ENCODE measurements at places on chromosomes 4 and X. TPM values are rescaled to one million over a fixed set of nuclear protein-coding genes. Genes with fewer than 3 reads are reported as not detected.
A peak's percentile ranks its signal among the peaks of the same experiment; 100 is the strongest.

Gene SSX4
- total RNA-seq = not detected

DNA sequence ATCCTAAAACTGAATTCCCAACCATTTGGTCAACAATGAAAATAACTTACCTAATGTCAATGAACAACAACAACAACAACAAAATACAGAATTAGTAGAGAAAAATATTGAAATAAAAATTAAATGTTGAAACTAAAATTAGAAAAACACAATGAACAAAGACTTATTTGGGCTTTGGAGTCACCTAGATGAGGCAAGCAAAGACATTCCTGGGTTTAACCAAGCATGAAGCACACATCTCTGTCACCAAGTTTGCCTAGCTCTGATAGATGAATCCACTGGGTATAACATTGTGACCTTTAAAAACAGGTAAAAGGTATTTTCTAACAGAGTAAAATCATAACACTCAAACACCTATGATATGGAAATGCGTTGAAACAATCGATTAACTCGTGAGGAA, 13.2 kb upstream of the SYTL5 start:
- DNase-seq = no peak

Gene IBSP
- total RNA-seq = not detected

Gene SASH3
- total RNA-seq = 2.2 TPM

DNA sequence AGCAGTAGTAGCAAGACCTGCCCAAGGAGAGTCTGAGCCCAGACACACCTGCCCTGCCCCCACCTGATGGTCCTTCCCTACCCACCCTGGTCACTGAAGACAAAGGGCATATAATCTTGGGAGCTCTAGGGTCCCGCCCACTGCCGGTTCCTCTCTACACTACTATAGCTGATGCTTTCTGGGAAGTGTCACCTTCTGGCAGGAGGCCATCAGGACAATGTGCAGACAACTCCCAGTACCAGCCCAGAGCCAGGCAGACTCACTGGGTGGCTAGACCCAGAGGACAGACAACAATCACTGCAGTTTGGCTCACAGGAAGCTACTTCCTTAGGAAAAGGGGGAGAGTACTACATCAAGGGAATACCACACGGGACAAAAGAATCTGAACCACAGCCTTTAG, 312.7 kb downstream of the SPRY1 start:
- no peak for DNase-seq

DNA sequence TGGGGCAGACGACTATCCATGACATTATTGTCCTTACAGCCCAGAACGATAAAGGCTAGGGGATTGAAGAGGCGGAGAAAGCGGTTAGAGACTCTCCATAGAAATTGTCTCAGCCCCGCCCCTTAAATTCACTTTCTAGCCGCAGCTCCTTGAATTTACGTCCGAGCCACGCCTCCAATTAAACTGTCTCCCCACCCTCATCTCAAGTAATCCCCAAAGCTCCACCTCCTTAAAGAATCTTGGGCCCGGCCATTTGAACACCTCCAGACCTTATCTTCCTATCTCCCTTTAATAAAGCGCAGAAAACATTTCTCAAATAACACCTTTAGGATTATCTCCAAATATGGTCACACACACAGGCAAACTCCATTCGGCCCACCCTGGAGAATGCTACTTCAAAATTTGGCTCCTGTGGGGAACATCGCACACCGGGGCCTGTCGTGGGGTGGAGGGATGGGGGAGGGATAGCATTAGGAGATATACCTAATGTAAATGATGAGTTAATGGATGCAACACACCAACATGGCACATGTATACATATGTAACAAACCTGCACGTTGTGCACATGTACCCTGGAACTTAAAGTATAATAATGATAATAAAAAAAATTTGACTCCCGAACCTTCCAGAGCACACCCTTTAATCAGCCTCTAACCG, 7.2 kb upstream of the MAGIX start:
- DNase-seq = no peak

GRCh38 chr4:145808021-145808650, 128.2 kb downstream of the C4orf51 start:
- no peak for DNase-seq

DNA sequence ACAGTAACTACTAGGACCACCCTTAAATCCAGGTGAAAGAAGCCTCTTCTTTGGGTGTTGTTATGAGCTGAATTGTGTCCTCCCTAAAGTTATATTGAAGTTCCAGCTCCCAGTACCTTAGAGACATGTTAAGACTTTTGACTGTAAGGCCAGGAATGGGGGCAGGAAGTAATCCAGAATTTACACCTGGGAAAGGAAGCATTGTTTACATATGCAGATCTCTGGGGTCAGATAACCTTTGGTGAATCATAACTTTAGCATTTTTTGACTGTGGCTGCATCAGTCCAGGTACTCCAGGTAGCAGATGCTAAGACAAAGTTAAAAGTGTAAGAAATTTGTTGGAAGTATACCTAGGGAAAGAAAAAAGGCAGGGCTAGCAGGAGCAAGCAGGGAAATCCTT, 104.9 kb upstream of the CENPE start:
- DNase-seq = no peak

Gene FRMD7
- not detected for total RNA-seq

DNA sequence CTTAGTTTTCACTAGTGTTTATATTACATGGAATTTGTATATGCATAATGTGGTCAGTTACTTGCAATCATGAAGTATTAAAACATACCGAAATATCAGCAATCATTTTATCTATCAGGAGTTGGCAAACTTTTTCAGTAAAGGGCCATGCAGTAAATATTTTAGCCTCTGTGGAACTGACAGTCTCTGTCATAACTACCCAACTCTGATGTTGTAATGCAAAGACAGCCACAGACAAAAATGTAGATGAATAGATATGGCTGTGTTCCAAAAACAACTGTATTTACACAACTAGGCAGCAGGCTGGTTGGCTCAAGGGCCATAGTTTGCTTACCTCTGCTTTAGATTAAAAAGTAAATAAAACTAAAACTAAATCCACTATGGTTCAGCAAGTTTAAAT, 200.2 kb downstream of the HS3ST1 start:
- no peak for DNase-seq

GRCh38 chrX:152806035-152806434, 24.5 kb downstream of the CETN2 start:
- no peak for DNase-seq

- no peak for DNase-seq
Observed at GRCh38 chrX:14920196-14920595, 47.0 kb downstream of the MOSPD2 start.

GRCh38 chr4:19417256-19417655, 834.4 kb upstream of the SLIT2 start:
- no peak for DNase-seq

GRCh38 chr4:137896221-137896737, 345.9 kb downstream of the SLC7A11 start:
- DNase-seq = no peak

Gene ERAS
- not detected for total RNA-seq

Gene CACNA1F
- 0.12 TPM for total RNA-seq

Gene RASGEF1B
- total RNA-seq = 1.9 TPM

Gene AVPR2
- total RNA-seq = 1.9 TPM

DNA sequence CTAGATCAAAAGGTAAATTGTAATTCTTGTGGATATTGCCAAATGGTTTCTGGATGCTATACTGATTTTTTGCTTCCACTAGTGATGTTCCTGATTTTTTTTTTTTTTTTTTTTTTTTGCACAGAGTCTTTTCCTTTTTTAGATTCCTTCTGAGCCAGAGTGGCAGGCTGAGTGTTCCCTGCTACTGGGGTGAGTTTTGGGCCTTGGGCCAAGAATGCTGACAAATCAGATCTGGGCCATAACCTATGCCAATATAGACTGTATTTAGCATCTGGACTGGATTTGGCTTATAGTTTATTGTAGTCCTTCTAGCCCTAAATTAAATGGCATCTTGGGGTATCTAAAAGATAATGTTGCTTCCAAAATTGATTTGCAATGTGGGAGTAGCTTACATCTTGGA, 52.8 kb downstream of the REPS2 start:
- DNase-seq = no peak

DNA sequence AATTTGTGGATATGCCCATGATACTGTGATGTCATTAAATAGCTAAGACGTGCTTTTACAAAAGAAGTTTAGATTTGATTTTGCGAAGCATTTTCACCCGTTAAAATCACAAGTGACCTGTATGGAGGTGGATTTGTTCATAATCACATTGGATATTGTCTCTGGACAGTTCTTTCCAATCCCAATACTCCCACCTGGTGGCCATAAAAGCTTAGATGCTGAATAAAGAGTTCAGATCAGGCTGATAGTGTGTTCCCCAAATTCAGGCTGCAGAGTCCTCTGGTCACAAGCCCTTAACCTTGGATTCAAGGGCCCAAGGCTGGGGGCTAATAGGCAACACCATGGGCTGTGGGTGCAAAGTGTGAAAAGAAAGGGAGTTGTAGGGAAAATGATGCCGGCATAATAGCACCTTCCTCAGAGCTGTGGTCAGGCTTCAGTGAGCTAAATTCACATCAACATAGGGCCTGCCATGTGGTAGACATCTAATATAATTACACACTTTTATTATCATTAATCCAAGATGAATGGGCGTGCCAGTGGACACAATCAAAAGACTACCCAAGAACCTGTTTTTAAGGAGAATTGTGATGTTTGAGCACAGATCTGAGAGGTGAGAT, 28.1 kb downstream of the SMIM43 start:
- DNase-seq = no peak

Gene MAGED4B
- 0.59 TPM for total RNA-seq

- DNase-seq = peak; percentile 3
Observed at GRCh38 chr4:8616831-8617230, 24.3 kb downstream of the CPZ start.

- no peak for DNase-seq
Observed at GRCh38 chr4:7960017-7960789, 20.5 kb upstream of the AFAP1 start.

DNA sequence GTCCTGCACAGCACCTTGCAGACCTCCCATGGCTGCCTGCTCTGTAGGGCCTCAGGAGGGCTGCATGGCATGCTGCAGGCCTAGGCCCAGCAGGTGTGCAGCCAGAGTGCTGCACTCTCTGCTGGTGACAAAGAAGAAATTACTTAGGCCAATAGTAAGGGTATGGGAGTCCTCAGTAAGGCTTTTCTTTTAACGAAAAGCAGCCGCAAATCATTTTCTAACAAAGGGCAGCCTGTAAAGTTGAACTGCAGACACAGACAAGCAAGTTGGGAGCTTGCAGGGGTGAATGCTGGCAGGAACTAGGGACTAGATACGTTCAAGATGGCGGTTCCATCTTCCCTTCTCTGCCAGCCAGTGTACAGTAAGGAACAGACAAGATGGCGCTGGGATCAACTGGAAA, 22.4 kb upstream of the UBA6 start:
- no peak for DNase-seq

GRCh38 chr4:170741856-170742255, 652.1 kb upstream of the AADAT start:
- DNase-seq = no peak

GRCh38 chrX:52821079-52821760, 10.1 kb downstream of the XAGE5 start:
- no peak for DNase-seq

Gene BBS12
- 1.2 TPM for total RNA-seq

DNA sequence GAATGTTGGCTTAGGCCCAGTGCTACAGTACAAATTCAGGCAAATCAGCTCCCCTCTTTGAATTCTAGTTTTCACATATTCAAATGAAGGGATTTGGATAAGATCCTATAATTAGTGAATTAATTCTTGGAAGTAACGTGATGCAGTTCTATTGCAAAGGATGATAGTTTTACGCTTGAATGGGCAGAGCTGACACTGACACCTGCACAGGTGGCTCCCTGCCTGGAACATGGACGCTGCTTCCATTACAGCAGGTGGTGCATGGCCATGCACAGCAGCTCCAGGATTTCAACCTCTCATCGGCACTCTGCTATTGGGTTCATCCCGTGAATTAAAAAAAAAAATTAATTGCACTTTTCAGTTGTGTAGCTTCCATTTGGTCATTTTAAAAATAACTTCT, 28.4 kb upstream of the RPS6KA6 start:
- DNase-seq = no peak

- DNase-seq = no peak
Observed at GRCh38 chr4:126582737-126583136, 1050.0 kb upstream of the INTU start.

DNA sequence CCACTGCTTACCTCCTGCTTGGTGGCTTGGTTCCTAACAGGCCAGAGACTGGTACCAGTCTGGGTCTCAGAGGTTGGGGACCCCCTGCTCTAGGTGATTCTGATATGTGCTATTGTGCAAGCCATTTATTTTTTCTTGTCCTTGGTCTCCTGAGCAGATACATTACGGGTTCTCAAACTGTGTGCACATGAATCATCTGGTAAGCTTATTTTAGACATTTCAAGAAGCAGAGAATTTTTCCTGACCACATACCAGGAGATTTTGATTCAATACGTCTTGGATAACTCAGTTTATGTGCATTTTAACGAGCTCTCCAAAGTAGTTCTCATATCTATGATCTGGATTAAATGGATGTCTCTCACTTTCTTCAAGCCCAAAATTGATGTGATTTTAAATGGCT, 77.2 kb downstream of the FHIP1A start:
- DNase-seq = no peak

DNA sequence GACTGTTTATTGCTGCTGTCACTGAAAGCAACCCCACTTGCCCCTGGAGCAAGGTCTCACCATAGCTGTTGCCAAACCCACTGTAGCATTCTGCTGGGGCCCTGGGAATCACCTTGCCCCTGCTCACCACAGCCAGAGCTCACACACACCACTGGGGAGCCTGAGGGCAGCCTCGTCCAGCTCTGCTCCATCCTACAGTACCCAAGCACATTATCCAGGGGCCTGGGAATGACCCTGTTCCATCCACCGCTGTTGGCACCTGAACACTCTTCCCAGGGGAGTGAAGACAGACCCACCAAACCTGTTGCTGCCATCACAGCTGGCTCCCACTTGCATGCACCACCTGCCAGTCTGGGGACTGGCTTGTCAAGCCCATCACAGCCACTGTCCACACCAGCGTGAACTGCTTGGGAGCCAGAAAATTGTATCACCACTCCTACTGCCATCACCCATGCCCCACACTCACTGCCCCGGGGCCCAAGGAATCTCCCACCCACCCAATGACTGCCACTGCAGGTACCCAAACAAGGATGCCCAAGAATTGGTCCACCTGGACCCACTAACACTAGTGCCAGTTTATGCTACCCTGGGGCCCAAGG, 811.3 kb downstream of the KLHL13 start:
- no peak for DNase-seq

GRCh38 chrX:37701588-37701987, 16.0 kb downstream of the XK start:
- DNase-seq = peak; percentile 72

GRCh38 chr4:113692809-113693411, 68.6 kb downstream of the CAMK2D start:
- DNase-seq = no peak

Gene PCDH19
- 1.2 TPM for total RNA-seq

- no peak for DNase-seq
Observed at GRCh38 chrX:47918274-47918673, 81.6 kb downstream of the ZNF81 start.

Gene RXFP1
- total RNA-seq = not detected

DNA sequence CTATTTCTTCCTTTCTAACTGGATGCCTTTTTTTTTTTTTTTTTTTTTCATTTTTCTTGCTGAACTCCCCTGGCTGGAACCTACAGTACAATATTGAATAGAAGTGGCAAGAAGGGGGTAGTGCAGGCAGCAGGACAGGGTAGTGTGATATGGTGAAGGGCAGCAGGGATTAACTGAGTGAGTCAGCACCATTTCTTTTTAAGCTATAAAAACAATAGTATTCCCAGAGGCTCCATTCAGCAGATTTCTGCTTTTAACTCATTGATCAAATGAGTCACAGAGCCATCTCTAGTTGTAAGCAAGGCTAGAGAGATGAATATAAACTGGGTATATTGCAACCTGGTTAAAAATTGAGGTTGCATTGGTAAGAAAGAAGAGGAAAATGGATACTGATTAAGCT, 53.6 kb upstream of the SETD7 start:
- DNase-seq = no peak

All from psoas muscle (tissue), 8 donors.